Naive thymus-derived CD8-positive, alpha-beta T cell (primary cell): ENCODE measurements at places on chromosomes 11 and 22. TPM values are rescaled to one million over a fixed set of nuclear protein-coding genes. Genes with fewer than 3 reads are reported as not detected.

The NDUFS8 gene
- 203 TPM for polyA plus RNA-seq

The UBQLNL gene
- not detected for polyA plus RNA-seq

DNA sequence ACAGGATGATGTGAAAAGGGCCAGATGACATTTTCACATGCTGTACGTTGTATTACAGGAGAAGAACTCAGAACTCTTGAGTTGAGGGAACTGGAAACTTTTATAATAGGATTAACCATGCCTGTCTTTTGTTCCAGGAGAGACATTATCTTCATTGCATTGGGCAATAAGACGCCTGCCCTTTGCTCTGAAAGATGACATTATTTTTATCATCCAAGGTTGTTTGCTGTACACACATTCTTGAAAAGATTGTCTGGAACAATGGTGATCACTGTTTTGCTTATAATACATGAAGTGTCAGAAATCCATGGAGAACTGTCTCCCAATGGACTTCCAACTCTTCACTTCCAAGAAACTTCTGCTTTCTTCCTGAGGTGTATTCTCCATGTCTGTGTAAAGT, 334.6 kb upstream of the B3GAT1 start:
- H3K4me1 ChIP-seq, result no peaks in the 10 kb centered on the region
- H3K36me3 ChIP-seq, result no peaks in the 10 kb centered on the region
- H3K27ac ChIP-seq, result no peak overlapping the region
- no peak for DNase-seq
- H3K4me3 ChIP-seq, result no peak overlapping the region

The KREMEN1 gene
- polyA plus RNA-seq, result not detected

The OR52I1 gene
- not detected for polyA plus RNA-seq

- peaks cover 37% of the 10 kb centered on the region for H3K4me1 ChIP-seq
- H3K27ac ChIP-seq, result no peak overlapping the region
- DNase-seq, result no peak
- peaks cover 13% of the 10 kb centered on the region for H3K27me3 ChIP-seq
- H3K36me3 ChIP-seq, result no peaks in the 10 kb centered on the region
These were observed 1.6 kb downstream of the IFITM10 start for GRCh38 chr11:1748636-1749394.

DNA sequence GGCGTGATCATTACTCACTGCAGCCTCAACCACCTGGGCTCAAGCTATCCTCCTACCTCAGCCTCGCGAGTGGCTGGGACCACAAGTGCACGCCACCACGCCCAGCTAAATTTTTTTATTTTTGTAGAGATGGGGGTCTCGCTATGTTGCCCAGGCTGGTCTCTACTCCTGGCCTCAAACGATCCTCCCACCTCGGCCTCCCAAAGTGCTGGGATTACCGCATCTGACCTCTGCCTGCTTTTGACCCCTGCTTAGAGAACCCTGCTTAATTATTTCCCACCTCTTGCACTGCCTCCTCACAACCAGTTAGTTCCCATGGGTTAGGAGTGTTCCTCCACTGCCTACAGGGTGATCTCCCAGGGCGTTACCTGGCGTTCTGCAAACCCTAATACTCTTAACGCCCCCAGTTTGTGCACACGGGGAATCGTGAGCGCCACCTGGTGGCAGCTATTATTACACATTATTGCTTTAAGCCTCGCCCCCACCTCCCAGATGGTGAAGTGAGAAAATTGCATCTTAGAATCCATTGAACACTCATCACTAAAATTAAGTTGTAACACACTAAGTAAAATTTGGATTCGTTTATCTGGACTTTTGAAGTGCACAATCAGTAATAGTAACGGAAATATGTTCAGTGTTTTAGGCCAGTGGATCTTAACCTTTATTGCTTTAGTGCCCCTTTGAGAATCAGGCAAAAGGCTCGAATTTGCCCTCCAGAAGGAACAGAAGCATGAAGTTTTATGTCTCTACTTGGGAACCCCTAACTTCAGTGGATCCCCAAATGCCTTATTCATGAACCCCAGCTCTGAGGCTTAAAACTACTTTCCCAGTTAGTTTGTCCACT, 61.4 kb upstream of the ASPHD2 start:
- peak; percentile 58 for DNase-seq
- H3K4me1 ChIP-seq, result peaks cover 6% of the 10 kb centered on the region
- no peak overlapping the region for H3K27ac ChIP-seq
- no peaks in the 10 kb centered on the region for H3K36me3 ChIP-seq
- no peak overlapping the region for H3K4me3 ChIP-seq
- peaks cover 6% of the 10 kb centered on the region for H3K27me3 ChIP-seq

DNA sequence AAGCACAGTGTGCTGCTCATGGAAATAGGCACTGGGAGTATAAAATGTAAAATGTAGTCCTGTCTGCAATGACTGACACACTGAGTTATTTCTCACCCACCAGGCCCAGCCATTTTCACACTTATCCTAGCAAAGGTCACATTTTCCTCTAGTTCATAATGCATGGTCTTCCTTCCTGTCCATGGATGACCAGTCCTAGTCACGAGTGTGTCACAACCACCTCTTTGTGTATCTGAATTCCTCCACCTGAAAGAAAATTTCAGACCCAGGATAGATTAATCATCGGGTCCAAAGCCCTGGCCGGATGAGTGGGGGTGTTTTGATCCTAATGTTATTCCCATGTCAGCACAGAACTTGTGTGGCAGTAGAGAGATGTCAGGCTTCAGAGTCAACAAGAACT, at the start of gene MRGPRX4:
MRGPRX4 (plus strand) TSS at position 172 of the 400 bp plus-strand sequence. CDS start 420 bp downstream, outside the sequence.
- no peak for DNase-seq
- H3K36me3 ChIP-seq, result no peaks in the 10 kb centered on the region
- no peak within 1 kb of the TSS for H3K4me3 ChIP-seq
- no peaks in the 10 kb centered on the region for H3K4me1 ChIP-seq
- H3K27ac ChIP-seq, result no peak within 1 kb of the TSS

The PARVA gene
- not detected for polyA plus RNA-seq

- H3K36me3 ChIP-seq, result no peaks in the 10 kb centered on the region
- DNase-seq, result no peak
- no peak overlapping the region for H3K27ac ChIP-seq
- no peak overlapping the region for H3K4me3 ChIP-seq
These were observed 37.4 kb upstream of the CHKA start for GRCh38 chr11:68158580-68158979.

The CEP126 gene
- polyA plus RNA-seq, result 0.62 TPM

The CSNK2A3 gene
- 1.4 TPM for polyA plus RNA-seq

DNA sequence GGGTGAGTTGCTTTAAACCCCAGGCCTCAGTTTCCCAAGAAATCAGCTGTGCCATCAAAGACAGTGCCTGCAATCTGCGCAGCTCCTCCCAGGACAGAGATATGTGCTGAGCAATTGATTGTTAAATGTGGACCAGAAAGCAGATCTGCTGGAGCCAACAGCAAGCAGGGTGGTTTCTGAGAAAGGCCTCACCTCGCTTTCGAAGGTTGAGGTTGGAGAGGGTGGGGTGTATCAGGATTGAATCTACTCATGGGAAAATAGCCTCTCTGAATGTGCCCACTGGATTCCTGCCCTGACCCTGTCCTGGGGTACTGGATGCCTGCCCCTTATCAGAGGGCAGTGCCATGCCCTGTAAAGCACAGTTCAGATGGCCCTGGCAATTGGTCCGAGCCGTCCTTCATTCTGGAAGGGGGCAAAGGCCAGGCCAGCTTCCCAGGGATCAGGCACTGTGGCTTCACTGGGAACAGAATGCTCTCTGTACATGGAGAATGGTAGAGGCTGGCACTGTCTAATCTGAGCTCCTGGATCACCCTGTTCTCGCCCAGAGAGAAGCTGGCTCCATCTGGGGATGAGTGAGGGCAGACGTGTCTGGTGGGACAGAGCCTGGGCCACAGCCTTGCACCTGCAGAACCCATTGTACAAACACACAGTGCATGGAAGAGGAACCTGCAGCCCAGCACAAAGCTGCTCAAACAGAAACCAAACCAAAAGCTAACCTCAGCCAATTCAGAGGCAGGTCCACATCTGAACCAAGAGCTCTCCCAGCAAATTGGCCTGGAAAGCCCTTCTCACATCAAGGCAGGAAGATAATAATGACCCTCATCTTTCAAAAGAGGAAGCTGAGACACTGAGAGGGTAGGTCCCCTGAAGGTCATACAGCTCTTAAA, 15.2 kb downstream of the DHCR7 start:
- no peak overlapping the region for H3K27ac ChIP-seq
- no peak overlapping the region for H3K4me3 ChIP-seq
- peaks cover 11% of the 10 kb centered on the region for H3K36me3 ChIP-seq
- H3K4me1 ChIP-seq, result no peaks in the 10 kb centered on the region
- peaks cover 6% of the 10 kb centered on the region for H3K27me3 ChIP-seq
- no peak for DNase-seq

DNA sequence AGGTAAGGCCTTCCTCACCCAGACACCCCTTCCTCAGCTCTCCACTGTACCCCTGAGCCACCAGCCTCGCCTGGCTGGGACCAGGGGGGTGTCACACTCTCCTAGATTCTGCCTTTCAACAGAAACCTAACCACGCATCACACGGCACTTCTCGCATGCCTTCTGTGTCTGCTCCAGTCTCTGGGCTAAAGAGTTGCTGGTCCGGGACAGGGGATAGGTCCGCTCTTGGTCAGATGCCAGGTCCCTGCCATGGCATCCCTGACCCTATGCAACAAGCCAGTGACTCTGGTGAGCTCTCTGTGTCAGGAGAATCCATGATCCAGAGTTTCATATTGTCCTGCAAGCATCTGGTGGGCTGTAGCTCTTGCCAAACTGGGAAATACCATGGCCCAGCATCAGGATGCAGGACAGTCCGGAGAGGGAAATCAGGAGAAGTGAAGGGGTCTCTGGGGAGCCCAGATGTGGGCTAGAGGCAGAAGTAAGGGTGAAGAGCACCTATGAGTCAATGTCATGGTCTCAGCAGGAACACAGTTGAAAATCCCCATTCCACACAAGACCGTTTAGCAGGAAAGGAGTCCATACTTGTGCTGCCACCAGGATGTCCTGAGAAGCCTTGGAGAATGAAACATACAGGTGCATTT, 14.1 kb downstream of the IGLL5 start:
- no peak overlapping the region for H3K27ac ChIP-seq
- no peak overlapping the region for H3K4me3 ChIP-seq
- no peaks in the 10 kb centered on the region for H3K36me3 ChIP-seq
- peaks cover 4% of the 10 kb centered on the region for H3K27me3 ChIP-seq
- H3K4me1 ChIP-seq, result no peaks in the 10 kb centered on the region

DNA sequence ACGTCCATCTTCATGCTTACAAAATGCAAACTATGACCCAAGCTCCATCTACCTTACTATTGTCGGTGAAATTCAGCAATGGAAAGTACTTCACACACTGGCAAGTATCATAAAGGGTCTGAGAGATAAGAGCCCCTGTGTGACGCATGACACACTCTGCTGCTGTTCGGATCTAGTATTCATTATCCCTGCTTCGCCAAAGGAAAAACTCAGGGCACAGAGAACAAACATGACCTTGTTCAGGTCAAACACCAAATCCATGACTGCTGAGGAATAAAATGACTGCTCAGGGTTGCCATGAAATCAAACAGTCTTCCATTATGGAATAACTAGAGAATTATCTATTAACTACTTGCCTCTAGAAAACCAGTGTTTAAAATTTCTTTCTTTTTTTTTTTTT, 73.0 kb downstream of the MICAL3 start:
- H3K4me1 ChIP-seq, result peaks cover 25% of the 10 kb centered on the region
- no peak overlapping the region for H3K4me3 ChIP-seq
- H3K27ac ChIP-seq, result no peak overlapping the region
- H3K27me3 ChIP-seq, result no peaks in the 10 kb centered on the region

The CBLIF gene
- polyA plus RNA-seq, result not detected

GRCh38 chr11:118886681-118887111, 3.0 kb downstream of the CXCR5 start:
- peaks cover 81% of the 10 kb centered on the region for H3K4me1 ChIP-seq
- H3K27me3 ChIP-seq, result no peaks in the 10 kb centered on the region
- peaks cover 2% of the 10 kb centered on the region for H3K36me3 ChIP-seq
- H3K27ac ChIP-seq, result peak overlapping the region; percentile 67
